Thoracic aorta (tissue), 2 donors: ENCODE measurements at places on chromosomes 6 and 20.

DNA sequence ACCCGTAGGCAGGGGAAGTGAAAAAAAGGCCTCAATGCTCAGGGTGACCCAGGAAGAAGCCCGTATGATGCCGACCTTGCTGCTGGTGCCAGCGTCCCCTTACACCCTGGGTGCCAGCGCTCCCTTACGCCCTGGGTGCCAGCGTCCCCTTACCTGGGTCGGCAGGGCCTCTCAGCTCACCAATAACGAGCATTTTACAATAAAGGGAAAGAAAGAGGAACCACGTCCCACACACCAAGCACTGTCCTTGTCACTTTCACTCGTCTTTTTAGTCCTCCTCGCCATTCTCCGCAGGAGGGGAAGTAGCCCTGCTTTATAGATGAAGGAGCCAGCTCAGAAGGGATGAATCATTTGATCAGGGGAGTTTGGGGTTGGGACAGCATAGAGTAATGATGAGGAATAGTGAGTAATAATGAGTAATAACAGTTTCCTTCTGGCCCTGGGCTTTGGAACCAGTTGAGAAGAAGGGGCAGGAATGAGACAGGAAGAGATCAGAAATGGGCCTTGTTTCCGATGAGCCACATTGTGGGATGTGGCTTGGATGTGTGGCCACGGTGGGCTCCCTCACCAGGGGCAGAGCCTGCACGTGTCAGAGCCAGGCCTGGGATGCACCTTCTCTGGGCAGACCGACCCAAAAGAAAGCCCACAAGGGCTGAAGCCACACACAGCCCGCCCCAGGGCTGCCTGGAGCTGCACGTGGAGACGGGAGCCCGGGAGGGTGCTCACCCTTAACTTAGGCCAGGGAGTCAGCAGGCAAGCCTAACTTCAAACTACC is 75.7 kb downstream of the SYNJ2 start:
- DNase-seq, result no peak

GRCh38 chr6:128379577-128379976 is 140.8 kb downstream of the PTPRK start:
- no peak for DNase-seq

- DNase-seq, result no peak
These were observed 94.6 kb downstream of the FOXA2 start for GRCh38 chr20:22489626-22490286.

DNA sequence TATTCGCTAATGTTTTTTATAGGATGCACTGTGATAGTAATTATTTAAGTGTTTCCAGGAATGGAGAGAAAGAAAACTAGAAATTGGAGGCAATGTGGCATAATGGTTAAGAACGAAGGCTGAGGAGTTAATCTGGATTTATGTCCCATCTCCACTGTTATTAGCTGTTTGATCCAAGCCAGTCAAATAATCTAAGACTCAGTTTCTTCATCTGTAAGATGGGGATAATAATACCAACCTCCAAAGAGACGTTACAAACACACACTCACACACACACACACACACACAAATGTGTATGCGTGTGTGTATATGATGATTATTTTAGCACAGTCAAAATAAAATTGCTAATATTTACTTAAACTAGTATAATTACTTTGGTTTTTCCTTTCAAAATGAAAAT is 36.9 kb upstream of the TPD52L1 start:
- no peak for DNase-seq

DNA sequence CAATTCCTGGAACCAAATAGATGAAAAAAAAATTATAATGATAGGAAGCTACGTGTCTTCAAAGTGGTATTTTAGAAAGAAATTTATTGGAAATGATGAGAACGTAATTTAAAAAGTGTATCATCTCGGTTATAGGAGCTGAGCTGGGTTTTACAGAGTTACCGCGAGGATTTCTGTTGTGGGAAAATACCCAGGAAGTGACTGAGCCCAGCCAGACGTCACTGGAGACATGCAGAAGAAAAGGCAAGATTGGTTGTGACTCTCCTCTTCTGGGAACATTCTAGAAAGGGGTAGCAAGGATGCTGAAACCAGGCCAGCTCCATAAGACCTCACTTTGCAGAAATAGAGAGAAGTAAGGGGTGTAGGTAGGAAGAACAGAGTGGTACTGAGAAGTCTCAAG is 95.9 kb upstream of the ADGRF1 start:
- no peak for DNase-seq

GRCh38 chr6:41372832-41373626 is 37.6 kb downstream of the NCR2 start:
- no peak for DNase-seq

- DNase-seq, result no peak
These were observed 104.2 kb upstream of the THEMIS start for GRCh38 chr6:128005009-128005408.

- no peak for DNase-seq
These were observed 186.6 kb downstream of the SOX4 start for GRCh38 chr6:21780141-21780540.

DNA sequence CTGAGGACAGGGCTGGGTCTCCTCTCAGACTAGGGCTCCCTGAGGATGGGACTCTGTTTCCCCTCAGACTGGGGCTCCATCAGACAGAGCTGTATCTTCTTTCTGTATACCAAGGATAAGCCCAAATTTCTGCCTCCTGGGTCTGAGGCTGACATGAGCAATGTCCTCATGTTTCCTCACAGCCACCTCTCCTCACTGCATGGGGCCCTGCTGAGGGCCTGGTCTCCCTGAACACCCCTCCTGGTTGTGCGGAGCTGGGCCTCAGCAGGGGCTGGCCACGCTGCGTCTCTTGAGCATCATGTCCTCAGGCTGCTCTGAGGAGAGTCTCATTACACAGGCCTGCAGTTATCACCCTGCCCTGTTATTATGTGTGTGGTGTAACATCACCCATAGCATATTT is 144.6 kb downstream of the LRFN2 start:
- DNase-seq, result no peak

GRCh38 chr6:48474136-48474535 is 363.1 kb upstream of the PTCHD4 start:
- DNase-seq, result no peak

DNA sequence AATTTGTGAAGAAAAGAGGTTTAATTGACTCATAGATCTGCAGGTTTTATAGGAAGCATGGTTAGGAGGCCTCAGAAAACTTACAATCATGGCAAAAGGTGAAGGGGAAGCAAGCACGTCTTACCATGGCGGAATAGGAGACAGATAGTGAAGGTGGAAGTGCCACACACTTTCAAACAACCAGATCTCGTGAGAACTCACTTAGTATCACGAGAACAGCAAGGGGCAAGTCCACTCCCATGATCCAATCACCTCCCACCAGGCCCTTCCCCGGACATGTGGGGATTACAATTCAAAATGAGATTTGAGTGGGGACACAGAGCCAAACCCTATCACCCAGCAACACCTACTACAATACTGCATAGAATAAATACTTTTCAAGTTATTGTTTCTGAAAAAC is 7.3 kb upstream of the HEBP2 start:
- no peak for DNase-seq

DNA sequence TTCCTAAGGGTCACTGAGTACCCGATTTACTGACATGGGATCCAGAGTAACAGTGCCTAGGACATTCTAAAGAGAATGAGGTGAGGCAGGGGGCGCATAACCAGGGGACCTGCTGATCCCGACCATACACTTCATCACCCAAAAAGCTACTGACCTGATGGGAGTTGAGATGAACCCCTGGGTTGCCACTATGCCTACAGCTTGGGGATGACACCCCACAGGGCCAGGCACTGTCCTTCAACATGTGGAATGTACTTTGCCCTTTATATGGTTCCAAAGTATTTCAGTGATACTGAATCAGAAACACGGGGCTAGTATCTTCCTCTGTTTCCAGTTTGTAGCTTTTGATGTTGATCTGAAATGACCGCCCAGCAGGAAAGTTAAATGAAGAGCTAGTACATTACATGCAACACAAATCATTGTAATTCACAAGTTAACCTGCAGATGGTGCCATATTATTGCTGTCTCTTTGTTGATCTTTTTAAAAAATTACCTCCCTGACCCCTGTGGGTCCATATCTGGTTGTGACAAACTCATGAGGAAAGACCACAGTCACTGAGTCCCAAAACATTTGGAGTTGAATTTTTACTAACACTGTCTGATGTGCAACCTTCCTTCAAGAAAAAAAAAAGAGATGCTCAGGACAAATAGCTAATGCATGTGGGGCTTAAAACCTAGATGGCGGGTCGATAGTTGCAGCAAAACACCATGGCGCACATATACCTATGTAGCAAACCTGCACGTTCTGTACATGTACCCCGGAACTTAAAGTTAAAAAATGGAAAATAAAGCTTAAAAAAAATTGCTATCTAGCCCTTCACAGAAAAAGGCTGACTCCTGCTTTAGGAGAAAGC is 42.7 kb upstream of the GCNT2 start:
- no peak for DNase-seq

- no peak for DNase-seq
These were observed 311.5 kb downstream of the PLCB1 start for GRCh38 chr20:8443464-8444072.

DNA sequence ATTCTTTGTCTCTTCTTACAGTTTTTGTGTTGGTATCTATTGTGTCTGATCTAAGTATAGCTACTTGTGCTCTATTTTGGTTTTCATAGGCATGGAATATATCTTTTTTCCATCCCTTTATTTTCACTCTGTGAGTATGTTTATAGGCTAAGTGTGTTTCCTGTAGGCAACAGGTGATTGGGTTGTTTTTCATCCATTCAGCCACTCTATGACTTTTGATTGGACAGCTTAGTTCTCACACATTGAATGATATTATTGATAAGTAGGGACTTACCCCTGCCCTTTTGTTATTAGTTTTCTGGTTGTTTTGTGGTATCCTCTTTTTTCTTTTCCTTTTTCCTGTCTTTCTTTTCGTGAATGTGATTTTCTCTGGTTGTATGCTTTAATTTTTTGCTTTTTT is 67.9 kb downstream of the MLIP start:
- DNase-seq, result no peak

- no peak for DNase-seq
These were observed 96.3 kb downstream of the FHL5 start for GRCh38 chr6:96659084-96659845.

DNA sequence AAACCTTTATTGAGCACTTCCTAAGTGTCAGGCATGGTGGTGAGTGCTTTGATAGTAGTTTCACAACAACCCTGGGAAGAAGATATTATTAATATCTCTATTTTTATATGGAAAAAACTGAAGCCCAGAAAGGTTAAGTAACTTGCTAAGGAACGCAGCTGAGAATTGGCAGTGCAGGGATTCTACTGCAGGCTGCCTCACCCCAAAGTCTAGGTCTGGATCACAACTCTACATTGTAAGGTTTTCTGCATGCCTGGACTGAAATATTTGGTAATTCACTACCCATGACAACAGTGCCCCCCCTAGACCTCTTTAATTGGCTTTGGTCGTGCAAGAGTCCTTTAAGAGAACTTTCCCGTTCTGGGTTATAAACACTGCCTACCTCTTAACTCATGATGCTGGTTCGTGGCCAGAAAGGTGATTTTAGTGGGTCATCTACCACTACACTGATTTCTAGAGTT is 67.1 kb upstream of the KCNQ5 start:
- DNase-seq, result no peak

GRCh38 chr6:139117734-139118133 is 17.1 kb upstream of the HECA start:
- no peak for DNase-seq

GRCh38 chr6:148479497-148479896 is 136.9 kb downstream of the SASH1 start:
- no peak for DNase-seq

GRCh38 chr6:157990321-157991066 is 8.8 kb downstream of the SYNJ2 start:
- DNase-seq, result no peak

DNA sequence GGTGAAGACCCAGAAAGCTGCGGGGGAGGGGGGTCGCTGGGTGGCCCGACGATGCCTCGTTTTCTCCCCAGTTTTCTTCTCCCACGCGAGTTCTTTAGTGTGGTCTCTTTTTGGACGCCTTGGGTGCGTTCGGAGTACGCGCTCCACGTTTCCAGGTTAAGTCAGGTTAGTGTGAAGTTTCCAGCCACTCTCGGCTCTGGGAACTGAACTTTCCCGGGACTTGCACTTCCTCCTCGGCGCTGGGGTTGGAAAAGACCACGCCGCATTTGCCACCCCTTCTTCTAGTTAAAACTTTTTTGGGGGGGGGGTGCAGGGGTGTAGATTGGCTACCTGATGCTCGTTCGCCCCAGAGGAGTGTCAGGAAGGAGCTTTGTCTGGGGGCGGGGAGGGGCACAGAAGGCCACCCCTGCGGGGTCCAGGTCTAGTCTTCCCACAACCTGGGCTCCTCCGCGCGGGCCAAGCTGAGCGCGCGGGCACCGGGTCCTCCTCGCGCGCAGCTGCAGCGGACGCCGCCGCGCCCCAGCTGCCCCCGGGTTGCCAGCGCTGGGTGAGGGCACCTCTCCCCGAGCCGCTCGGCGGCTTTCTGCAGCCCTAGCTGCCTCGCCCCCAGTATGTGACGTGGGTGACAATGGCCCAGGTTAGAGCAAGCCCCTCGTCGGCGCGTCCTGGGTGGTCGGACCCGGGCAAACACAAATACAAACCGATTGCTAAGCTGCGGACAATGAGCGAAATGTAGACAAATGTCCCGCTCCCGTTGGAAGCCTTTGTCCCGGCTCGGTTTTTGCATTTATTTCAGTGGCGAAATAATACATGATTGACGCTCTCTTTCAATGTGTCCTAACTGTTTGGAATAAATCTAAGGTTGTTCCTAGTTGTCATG is 1.7 kb upstream of the NKX2-2 start:
- DNase-seq, result no peak

- DNase-seq, result no peak
These were observed 249.3 kb upstream of the PLN start for GRCh38 chr6:118298476-118299427.

- DNase-seq, result no peak
These were observed 234.2 kb upstream of the OPRM1 start for GRCh38 chr6:153804755-153805330.

DNA sequence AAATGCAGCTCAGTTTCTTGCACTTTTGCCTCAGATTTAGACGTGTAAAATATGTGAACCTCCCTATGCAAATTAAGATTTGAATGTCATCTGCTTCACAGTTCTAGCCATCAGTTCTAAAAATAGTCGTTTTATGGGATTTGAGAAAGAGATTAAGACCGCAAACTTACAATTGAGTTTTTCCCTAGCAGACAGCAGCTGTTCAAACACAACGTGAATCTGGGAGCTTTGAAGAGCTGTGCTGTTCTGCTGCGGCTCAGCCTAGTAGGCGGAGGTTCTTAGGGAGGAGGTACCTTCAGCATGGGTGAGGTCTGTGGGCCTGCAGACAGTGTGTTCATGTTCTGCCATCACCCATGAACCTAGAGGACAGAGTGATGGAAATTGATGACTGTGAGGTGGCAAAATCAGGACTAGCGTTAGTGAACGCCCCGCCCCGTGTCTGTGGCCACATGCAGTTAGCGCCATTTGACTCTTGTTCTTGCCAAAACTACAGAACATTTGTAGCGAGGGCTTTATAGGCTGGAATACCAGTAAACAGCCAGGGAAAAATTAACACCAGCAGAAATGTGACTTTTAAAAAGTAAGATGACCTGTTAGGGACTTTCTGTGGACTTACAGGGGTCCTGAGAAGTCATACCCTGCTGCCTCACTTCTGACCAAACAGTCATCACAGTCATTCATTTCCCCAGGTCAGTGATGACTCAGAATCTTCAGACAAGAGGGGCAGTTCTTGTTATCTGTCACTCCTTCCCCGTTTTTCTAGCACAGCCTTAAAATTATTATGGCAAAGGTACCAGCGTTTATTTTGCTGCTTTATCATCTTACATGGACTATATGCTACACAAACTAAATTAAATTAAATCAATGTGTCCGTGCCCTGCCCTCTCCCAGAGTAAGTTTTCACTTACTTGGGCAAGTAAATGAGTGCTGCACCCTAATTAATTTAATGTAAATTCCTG is 84.3 kb upstream of the TMEM181 start:
- DNase-seq, result no peak

- peak; percentile 64 for DNase-seq
These were observed 133.8 kb downstream of the SMOC2 start for GRCh38 chr6:168574699-168575195.
